ENCODE measurements at places on chromosomes 7 and 10.

GRCh38 chr10:58518775-58519174 lies 6.1 kb downstream of the BICC1 start:
- DNase-seq, result no peak

DNA sequence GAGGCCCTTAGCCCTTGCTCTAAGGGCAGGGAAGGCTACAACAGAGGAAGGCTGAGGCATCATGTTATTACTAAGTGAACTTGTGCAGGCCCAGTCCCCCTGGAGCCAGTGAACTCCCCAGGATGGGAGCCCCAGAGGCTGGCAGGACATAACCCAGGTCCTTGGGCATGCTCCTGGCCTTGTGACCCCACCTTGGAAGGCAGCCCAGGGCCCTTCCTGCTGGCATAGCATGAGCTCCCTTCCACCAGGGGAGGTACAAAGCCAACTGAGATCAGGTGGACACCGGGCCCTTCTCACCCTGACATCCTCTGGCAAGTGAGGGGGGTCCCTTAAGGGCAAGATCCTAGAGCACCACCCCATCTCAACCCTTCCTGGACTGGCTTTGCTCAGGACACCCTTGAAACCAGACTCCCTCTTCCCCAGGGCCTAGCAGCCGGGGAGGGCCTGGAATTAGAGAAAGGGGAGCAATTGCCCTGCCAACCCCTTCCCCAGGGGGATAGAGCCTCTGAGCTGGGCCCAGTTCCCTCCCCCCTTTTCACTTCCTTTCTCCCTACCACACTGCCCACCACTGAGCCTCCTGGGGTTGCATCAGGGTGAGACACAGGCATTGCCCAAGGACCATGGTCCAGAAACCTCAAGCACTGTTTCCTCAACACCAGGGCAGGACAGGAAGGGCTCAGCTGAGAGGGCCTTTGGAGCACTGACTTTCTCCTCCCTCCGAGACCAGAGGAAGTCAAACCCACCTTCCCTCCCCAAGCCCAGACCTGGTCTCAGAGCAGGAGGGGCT lies 1.8 kb upstream of the VSIR start:
- DNase-seq, result no peak

- DNase-seq, result peak; percentile 90
Measured at GRCh38 chr10:12656518-12657142, 307.3 kb downstream of the CAMK1D start.

DNA sequence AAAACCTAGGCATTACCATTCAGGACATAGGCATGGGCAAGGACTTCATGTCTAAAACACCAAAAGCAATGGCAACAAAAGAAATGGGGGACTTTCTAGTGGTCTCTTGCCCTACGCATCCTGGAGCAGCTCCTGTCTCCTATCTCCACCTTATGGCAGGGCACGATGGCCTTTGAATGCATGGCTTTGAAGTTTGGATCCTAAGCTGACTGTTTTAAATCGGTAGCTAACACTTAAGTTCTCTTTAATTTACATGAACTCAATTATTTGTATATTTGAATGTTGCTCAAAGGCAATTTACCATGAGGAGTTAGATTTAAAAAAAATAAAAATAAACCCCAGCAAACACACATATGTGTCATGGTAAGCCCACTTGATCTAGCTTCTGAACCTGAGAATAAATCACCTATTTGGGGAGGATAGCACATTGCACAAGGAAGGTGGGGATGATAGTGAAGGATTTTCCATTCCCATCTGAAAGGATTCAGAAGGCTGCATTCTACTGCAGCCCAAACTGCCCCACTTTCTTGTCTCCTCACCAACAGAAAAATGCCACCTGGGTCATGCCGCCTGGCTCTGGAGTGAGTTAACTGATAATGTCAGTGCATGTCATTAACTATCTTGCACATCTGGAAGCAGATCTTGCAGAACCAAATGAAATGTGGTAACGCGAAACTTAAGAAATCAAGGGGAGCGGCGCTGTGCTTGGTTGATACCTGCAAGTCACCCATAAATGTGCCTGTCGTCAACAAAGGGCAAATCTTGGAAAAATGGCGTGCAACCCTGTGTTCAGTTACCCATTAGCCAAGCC lies 12.4 kb downstream of the KLF6 start:
- no peak for DNase-seq

- no peak for DNase-seq
Measured at GRCh38 chr7:28666154-28666553, 253.8 kb downstream of the CREB5 start.

DNA sequence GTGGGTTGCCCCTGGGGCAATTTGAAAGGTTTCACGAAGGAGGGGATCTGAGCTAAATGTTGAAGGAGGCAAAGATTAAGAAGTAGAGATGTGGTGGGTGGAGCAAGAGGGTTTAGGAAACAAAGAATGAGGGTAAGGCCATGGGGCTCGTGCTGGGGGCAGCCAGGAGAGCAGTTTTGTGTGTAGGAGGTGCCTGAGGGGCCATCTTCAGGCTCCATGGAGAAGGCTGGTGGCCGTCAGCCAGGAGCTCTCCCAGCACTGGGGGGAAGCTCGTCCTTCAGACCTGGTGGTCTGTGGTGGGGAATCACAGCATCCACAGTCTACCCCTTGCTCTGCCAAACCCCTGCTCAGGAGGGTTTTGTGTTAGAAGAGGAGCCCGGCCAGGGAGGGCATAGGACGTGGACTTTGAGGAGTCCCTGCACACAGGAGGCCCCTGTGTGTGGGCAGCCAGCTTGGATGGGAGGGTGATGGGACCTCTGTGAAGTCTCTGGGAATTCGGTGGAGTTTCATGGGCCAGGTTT lies 11.8 kb upstream of the CXCL12 start:
- no peak for DNase-seq

- DNase-seq, result peak; percentile 33
Measured at GRCh38 chr10:60114765-60115586, 208.6 kb upstream of the CCDC6 start.

GRCh38 chr10:11341283-11341960 lies 270.0 kb downstream of the USP6NL start:
- DNase-seq, result no peak

DNA sequence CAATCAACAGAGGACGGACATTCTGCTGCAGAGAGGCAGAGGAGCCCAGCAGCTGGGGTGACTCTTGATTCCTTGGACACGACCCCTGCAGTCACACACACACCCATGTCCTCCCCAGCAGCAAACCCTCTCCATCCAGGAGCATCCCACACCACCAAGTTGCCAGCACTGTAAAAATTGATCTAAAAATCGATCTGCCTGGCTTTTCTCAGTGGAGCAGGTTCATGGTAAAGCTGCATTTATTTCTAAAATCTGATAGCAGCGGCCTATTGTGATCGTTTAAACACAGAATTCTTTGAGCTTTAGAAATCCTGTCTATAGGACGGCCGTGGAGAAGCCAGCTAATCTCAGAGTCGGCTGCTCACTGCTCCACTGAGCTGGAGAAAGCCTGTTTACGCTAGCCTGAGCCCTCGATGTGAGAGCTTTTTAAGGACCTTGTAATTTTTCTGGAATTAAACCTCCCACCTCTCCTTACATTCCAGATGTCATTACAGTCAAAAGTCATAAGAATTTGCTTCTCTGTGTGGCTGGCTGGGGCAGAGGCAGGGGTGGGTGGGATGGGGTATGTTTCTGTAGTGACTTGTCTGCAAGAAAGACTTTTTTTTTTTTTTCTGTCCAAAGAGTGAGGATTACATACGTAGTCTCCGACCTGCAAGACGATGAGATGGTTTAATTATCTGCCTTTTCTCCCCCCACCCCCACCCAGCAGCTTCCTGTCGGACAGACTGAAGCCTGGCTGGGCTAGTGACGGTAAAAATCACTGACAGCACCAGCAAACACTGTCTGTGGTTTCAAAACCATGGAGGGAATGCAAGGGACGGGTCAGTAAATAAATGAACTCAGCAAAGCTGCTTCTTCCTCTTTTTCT lies 31.6 kb downstream of the TRIM8 start:
- peak; percentile 41 for DNase-seq

- no peak for DNase-seq
Measured at GRCh38 chr10:124697443-124697836, 46.7 kb downstream of the FAM53B start.

DNA sequence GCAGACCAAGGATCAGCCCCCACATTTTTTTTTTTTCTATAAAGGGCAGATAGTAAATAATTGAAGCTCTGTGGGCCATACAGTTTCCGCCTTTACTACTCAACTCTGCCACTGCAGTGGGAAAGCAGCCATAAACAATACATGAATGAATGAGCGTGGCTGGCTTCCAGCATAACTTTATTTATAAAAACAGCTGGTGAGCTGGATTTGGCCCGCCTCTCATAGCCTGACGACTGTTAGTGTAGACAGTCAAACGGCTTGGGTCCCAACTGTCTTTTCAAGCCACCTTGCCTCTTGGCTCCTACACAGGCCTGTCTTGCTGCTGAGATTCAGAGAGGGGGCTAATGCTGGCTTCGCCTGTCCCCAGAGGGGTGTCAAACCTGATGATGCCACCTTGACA lies 169.8 kb upstream of the GPR26 start:
- no peak for DNase-seq

GRCh38 chr10:5526691-5527331 lies 2.0 kb downstream of the CALML3 start:
- DNase-seq, result no peak

- DNase-seq, result no peak
Measured at GRCh38 chr7:112970771-112971170, 115.9 kb downstream of the GPR85 start.

DNA sequence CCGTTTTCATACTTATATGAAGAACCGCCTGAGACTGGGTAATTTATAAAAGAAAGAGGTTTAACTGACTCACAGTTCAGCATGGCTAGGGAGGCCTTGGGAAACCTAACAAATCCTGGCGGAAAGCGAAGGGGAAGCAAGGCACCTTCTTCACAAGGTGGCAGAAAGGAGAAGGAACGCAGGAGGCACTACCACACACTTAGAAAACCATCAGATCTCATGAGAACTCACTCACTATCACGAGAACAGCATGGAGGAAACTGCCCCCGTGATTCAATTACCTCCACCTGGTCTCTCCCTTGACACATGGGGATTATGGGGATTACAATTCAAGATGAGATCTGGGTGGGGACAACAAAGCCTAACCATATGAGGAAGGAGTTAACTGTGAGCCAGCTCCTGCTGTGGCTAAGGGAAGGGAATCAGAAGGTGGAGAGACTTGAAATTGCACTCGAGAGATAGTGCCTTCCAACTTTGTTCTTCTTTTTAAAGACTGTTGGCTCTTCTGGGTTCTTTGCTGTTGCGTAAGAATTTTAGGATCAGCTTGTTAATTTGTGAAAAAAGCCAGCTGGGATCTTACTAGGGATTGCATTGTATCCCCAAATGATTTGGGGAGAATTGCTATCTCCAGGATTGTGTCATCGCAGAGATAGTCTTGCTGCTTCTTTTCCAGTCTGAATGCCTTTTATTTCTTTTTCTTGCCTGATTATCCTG lies 21.0 kb downstream of the OPTN start:
- DNase-seq, result no peak

GRCh38 chr7:94042381-94042780 lies 38.2 kb upstream of the BET1 start:
- no peak for DNase-seq

Data from NCI-H510A treated with DMSO at 0.1 percent for 48 hours (cell line).